ENCODE measurements at places on chromosomes 7 and 10.

GRCh38 chr10:5498791-5499492 lies 428 bp downstream of the CALML5 start:
- no peak for DNase-seq

DNA sequence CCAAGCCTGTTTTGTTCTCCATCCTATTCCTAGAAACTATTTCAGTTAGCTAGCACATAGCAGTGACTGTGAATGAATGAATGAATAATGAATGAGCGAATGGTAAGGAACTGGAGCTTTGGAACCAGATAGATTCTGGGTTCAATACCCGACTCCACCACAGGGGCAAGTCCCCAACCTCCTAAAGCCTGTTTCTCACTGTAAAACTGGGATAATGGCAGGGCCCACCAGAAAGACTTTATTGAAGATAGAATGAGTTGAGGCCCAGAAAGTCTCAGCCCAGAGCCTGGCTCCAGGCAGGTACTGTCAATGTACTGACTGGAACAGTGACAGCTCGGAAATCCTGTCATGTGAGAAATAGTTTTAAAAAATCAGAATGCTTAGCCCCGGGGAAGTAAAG lies 1.1 kb upstream of the CDH23 start:
- DNase-seq: peak; percentile 60

- peak; percentile 59 for DNase-seq
Measured at GRCh38 chr10:90751107-90751997, 106.5 kb downstream of the HTR7 start.

DNA sequence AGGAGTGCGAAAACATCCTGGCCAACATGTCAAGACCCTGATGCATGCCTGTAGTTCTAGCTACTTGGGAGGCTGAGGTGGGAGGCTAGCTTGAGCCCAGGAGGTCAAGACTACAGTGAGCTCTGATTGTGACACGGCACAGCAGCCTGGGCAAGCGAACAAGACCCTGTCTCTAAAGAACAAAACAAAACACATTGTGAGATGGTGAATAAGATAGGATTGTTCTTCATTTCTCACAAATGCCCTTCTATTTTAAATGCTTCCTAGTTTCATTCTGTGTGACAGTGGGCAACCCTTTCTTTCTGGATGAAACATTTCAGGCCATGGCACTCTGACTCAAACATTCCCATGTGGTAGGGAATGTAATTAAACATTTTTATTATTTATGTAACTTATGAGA lies 13.5 kb downstream of the EFCAB10 start:
- DNase-seq: no peak

DNA sequence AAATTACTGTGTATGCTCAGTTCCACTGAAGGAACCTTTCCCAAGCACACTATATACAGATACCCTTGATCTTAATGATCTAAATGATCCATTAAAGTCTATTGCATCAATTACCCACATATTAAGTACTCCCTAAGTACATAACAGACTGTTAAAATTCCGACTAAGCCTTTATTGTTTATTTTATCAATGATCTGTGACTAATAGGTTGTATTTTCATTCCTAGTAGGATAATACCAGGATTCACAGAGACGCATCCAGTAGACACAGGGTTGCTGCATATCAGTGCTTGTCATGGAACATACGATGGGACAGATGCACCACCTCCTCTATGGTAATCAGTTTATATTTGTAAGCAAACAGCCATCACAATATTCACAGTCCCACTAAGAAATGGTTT lies 159.6 kb upstream of the SLC26A5 start:
- DNase-seq: no peak

- DNase-seq: no peak
Measured at GRCh38 chr10:67670401-67670800, 25.6 kb downstream of the CTNNA3 start.

GRCh38 chr10:79561257-79561656 lies 1.1 kb upstream of the SFTPA2 start:
- DNase-seq: no peak

- no peak for DNase-seq
Measured at GRCh38 chr7:121101621-121102020, 113.1 kb downstream of the CPED1 start.

GRCh38 chr10:96642973-96643372 lies 56.2 kb upstream of the TM9SF3 start:
- peak; percentile 60 for DNase-seq

GRCh38 chr10:82692458-82692857 lies 817.5 kb downstream of the NRG3 start:
- DNase-seq: no peak

DNA sequence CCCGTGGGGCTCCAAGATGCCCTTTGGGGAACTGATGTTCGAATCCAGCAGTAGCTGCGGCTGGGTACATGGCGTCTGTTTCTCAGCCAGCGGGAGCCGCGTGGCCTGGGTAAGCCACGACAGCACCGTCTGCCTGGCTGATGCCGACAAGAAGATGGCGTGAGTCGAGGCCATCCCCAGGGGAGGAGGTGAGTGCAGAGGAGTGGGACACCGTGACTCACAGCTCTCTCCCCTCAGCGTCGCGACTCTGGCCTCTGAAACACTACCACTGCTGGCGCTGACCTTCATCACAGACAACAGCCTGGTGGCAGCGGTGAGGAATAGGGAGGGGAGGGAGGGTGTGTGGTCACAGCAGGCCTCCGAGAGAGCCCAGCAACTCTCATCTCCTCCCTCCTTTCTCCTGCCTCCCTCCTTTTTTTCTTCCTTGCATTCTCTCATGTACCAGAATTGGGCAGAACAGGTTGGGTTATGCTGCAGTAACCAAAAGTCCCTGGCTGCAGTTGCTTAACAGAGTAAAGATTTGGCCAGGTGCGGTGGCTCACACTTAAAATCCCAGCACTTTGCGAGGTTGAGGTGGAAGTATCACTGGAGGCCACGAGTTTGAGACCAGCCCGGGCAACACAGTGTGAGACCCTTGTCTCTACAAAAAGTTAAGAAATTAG lies 16.5 kb downstream of the ARPC1B start:
- DNase-seq: peak; percentile 45

DNA sequence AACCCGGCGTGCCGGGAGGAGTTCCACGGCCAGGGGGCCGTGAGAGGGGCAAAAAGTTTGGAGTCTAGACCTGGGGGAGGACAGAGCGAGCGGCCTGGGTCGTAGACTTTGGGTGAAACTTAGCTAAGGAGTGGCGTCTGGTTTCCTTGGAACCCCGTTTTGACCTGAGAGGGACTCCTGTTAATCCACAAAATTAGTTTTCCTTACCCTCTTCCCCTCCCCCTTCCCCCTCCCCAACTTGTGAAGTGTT lies 574 bp downstream of the MARCHF5 start:
- no peak for DNase-seq

- DNase-seq: peak; percentile 24
Measured at GRCh38 chr7:121547544-121548092, 151.5 kb upstream of the FAM3C start.

- DNase-seq: no peak
Measured at GRCh38 chr7:136717910-136718557, 150.4 kb upstream of the CHRM2 start.

DNA sequence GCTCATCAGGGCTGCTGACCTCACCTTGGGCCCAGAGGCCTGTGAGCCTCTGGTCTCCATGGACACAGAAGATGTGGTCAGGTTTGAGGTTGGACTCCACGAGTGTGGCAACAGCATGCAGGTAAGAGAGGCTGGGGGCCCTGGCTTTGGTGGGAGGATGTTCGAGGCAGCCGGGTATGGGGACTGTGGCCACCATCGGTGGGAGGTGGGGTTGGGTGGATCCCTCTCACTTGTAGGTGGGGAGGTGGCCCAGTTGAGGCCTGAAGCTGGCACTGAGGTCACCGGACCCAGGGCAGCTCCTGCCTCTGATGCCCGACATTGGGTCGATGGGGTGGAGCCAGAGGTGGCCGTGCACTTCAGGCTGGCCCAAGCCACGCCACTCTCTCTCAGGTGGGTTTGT lies 406 bp downstream of the ZP3 start:
- DNase-seq: no peak

DNA sequence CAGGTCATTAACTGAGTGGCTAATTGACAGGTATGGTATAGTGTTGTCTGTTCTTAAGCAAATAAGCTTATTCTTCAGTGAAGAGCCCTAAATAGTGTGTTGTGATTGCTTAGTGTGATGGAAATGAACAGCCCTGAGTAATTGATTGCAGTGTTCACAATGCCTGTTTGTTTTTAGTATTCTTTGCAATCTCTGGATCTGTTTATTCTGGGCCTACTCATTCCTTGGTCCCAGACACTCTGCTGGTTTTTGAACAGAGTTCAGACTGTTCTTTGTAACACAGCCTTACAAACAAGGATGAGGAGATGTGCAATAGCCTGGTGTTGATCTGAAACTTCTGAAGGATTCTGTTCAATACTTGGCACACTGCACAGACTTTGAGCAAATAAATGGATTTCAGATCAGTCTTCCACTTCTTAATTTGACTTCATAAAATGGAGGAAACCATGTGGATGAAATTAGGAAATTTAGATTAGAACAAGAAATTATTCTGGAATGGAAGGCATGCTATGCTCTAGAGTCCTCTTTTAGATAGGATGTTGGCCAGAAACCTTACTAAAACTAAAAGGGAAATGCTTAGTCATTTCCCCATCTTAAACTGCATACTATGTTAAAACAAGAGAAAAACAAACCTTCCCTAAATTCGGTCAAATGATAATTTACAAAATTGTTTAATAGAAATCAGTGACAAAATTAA lies 444.2 kb upstream of the SEMA3D start:
- no peak for DNase-seq

DNA sequence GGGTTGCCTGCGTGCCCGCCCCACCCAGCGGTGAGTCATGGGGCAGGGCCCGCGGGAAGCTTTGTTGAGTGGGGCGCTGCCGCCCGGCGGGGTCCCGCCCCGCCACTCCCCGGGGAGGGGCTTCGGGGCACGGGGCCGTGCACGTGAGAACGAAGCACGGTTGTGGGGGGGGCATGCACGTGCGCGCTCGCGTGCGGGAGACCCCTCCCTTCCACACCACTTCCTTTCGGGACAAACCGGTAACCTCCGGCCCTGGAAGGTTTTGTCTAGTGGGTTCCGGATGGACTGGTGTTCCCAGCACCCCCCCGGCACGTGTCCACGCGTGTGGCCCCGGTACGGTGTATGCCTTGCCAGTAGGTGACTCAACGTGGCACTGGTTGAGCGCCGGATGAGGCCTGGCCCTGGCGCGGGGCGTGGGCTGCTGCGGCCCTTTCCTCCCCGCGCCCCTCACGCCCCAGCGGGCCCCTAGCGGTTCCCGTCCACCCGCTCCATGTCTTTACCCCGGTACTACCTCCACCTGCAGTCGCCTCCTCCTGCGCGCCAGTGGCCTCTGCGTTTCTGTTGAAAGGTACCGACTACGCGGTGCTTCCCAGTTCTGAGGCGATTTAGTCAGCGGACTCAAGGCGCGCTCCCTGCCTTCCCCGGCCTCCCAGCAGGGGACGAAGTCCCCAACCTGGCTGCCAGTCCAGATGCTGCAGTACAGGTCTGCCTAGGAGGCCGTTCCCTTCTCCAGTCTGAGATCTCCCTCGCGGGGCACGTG lies 3.1 kb downstream of the ADIRF start:
- DNase-seq: peak; percentile 85

- DNase-seq: no peak
Measured at GRCh38 chr10:29522061-29522855, 112.5 kb downstream of the SVIL start.

DNA sequence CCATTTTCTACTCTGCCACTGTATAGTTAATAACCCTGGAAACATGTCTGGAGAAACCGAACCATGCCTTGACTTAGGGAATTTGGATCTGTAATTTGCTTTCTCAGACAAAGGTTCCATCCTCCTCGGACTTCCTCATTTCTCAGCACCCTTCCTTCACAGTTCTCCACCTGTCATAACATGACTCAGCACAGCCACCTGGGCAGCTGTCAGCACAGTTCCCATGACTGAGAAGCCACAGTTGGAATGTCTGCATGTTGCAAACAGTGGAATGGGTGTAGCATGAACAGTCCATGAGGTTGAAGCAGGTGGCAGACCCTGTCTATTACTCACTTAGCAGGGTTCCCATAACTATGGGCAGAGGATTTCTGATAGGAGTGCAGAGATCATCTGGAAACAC lies 634 bp upstream of the OR9A4 start:
- no peak for DNase-seq

DNA sequence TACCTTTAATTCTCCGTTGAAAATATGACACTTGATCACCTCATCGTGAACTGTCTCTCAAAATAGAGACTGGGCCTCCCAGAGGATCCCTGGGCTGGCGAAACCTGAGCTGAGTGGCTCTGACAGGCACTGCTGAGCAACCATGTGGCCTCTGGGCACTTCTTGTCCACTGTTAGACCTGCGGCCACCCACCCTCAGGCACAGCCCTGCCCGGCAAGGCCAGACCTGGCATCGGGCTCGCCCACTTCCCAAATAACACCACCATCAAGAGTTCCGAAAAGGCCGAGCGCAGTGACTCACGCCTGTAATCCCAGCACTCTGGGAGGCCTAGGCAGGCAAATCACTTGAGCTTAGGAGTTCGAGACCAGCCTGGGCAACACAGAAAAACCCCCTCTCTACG lies 82.5 kb downstream of the COBL start:
- no peak for DNase-seq

DNA sequence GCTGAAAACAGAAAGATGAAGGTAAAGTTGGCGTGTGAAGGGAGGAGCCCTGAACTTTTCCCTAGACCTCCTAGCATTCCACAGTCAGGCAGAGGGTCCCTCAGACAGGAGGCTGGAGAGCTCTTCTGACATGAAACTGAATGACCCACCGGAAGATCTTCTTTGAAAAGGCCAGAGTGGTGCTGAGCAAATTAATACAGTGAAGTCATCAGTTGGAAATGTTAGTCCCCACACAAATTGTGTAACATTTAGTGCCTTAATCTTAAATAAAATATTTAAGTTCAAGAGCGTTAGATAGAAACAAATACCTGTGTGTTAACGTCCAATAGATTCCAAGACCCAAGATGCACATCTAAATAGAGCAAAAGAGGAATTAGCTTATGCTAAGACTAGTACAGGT lies 49.0 kb upstream of the WNT16 start:
- DNase-seq: no peak

GRCh38 chr10:104734433-104734832 lies 93.3 kb downstream of the SORCS3 start:
- DNase-seq: no peak

- DNase-seq: no peak
Measured at GRCh38 chr7:68893411-68893810, 704.9 kb upstream of the AUTS2 start.

- peak; percentile 93 for DNase-seq
Measured at GRCh38 chr7:151875942-151876898, 695 bp downstream of the PRKAG2 start.

- DNase-seq: no peak
Measured at GRCh38 chr7:128848289-128849155, 14.1 kb upstream of the ATP6V1F start.

GRCh38 chr10:92173996-92174395 lies 116.9 kb downstream of the CPEB3 start:
- DNase-seq: peak; percentile 6

DNA sequence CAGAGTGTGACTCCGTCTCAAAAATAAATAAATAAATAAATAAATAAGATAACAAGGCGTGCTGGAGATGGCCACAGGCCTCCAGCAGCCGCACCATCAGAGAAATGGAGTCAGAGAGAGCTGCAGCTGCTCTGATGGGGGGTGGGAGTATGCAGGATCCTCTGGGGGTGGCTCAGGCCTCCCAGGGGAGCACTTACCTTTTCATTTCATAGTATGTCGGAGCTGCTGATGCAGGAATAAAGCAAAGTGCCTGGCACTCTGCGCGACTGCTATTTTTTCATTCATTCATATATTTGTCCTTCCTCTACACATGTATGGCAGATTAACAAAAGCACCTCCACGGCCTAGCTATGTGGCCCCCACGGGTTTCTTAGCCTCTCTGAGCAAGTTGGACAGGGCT lies 175.9 kb downstream of the CUX1 start:
- DNase-seq: no peak

Data from H7 (cell line).